ENCODE measurements at places on chromosomes 12 and 14.

- no peak for DNase-seq
These were observed 56.2 kb upstream of the NID2 start for GRCh38 chr14:52124791-52125684.

- DNase-seq: no peak
These were observed 165.2 kb upstream of the BCL2L14 start for GRCh38 chr12:11905534-11905933.

- DNase-seq: no peak
These were observed 455.3 kb upstream of the PDE3A start for GRCh38 chr12:19912991-19913390.

DNA sequence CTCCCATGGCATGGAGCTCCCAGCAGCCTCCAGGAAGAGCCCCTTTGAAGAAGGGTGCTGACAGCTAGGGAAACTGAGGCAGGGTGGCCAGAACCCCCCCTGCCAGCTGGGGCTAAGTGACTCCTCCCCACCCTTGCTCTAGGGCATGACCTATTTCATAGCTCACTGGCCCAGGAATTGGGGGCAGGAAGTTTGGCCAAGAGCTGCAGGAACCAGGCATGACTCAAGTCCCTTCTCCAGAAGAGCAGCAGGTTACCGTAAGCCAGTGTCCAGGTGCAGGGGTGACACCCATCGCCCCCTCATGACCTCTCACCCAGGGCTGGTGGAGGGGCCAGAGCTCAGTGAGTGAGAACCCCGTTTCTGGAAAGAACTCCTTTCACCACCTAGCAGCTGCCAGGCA is 1.9 kb downstream of the RASAL1 start:
- DNase-seq: no peak

DNA sequence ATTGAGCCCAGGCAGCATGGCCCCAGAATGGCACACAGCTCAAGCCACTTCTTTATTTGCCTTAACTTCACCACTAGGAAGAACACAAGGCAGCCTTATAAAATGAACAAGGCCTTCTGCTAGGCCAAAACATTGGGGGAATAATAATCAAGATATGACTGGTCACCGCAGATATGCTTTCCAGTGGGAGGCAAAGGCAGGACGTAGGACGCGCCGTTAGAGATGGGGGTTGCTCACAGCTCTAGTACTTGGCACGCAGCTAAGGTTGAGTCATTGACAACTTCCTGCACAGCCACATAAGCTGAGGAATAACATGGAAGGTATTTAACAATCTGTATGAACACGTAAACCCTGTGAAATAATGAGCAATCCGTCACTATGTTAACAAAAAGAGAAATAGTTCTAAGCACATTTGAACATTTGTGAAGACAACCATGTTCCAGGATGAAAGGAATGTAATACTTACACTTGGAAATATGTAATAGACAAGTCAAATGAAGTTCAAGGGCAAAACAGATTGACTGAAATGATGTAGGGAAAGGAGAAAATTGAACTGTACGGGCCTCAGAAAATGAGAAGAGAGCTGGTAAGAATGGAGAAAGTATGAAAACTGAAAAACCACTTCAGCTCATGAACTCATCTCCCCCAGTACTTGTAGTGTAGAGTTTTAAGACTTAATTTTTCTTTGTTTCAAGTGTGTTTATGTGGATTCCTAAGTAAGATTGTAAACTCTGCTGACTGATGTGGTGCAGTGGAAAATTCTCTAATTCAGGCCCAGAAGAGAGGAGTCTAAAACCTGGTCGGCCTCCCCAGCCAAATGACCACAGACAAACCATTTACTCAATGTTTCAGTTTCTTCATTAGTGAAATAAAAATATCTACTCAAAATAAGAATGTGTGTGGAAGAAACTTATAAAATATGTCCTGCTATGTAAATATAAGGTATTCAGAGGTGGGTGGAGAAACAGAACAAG is 59.3 kb upstream of the CCDC91 start:
- DNase-seq: no peak

GRCh38 chr14:105144666-105145380 is 23.8 kb downstream of the JAG2 start:
- DNase-seq: no peak

- DNase-seq: no peak
These were observed 82.9 kb downstream of the NEDD1 start for GRCh38 chr12:96989916-96990315.

DNA sequence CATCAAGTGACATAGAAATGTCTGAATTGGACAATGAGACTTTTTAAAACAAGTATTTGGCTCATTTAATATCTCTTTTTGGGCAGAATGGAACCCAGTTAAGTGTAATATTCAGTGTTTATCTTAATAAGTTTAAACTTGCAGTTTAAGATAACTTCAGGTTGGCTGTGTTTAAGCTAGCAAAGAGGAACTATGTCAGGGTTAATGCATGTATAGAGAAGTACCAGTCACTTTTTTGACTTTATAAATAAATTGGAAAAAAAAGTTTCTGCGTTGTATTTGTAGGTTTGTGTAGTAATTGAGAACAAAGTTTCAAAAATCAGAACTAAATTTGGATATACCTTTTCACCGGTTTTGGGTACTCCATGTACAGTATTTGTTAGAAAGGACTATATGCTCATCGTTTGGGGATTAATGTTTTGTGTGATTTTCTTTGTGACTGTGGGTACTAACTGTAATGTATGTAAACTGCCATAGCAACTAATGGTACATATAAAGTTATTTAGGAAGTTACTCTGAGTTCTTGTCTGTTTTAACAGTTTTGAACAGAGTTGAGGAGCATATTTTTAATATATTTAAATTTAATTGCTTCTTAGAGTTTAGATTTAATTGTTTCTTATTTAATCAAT is 4.5 kb downstream of the HMGA2 start:
- no peak for DNase-seq

DNA sequence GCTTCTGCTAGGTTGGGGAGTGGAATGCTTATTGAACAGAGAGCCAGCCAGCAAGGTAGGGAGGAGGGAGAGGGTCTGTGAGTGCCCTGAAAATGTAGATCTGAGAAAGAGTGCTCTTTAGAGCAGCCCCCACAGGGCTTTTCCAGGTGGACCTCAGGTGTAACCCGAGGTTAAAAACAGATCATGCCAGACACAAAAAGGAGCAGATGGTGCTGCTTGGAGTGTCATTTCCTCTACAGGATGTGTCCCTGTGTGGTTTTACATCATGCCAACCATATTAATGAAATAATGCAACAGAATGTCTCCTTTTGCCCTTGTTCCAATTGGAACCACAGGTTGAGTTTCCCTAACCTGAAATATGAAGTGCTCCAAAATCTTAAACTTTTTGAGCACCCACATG is 6.4 kb downstream of the SUSD6 start:
- no peak for DNase-seq

- no peak for DNase-seq
These were observed 365.7 kb downstream of the TMEM132D start for GRCh38 chr12:129538137-129538536.

GRCh38 chr14:22448905-22449599 is 140.0 kb downstream of the DAD1 start:
- DNase-seq: no peak

GRCh38 chr12:121837680-121838079 is 21.0 kb downstream of the HPD start:
- no peak for DNase-seq

DNA sequence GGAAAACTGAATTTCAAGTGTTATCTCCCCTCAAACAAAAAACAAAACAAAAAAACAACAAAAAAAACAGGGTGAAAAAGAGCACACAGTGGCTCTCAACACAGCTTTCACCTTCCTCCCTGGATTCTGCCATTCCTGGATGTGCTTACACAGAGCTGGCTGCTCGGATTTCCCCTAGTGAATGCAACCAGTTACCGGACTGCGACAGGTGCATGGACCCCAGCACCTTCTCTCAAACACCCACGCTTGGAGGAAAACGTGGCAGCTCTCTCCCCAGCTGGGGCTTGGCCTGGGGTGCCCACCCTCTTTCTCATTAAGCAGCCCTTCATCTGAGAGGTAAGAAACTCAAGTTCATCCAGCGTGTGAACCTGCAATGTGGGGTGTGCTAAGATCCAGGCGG is 33.5 kb upstream of the DICER1 start:
- no peak for DNase-seq

- DNase-seq: no peak
These were observed 5.1 kb downstream of the COX14 start for GRCh38 chr12:50117057-50117622.

- DNase-seq: peak; percentile 73
These were observed at the start of gene MMP17 for GRCh38 chr12:131827961-131828534. Gene MMP17 (plus strand): TSS chr12:131828393. CDS start chr12:131828495, 102 bp downstream.

DNA sequence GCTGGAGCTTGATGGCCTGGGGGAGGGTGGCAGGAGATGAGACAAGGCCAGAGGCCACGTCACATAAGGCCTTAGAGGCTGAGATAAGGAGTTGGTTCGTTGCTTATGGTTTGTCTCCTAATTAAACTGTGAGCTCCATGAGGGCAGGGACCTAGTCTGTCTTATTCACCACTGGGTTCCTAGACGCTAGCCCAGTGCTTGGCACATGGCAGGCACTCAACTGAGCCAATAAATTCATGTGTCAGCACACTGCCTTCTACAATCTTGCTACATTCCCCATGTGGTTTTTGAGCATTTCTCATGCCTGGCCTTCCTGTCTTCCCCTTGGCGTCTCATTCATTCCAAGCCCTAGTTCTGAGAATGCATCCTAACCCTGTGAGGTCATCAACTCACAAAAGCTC is 92.5 kb upstream of the MED13L start:
- DNase-seq: no peak

- DNase-seq: no peak
These were observed 2.2 kb downstream of the CYP27B1 start for GRCh38 chr12:57764662-57765002.

GRCh38 chr12:94874518-94875302 is 128.8 kb downstream of the NDUFA12 start:
- no peak for DNase-seq

DNA sequence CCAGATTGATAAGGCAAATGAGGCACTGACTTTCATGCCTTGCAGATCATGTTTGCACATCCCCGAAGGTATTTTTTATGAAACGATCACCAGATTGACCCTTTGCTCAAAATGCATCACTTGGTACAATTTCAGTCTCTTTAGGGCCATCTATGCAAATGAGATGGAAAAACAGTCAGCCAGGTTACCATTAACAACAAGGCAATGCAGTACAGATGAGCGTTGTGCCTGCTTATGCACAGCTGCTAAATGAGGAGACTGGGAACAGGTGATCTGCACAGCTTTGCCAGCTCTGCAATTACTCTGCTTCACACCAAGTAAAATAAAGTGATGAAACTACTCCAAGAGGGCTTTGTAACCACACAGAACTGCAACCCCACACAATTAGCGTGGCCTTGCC is 26.1 kb upstream of the PLEKHG7 start:
- DNase-seq: no peak

All from hindlimb muscle (tissue), 1 donor.